ENCODE measurements at places on chromosomes 1 and 21.

DNA sequence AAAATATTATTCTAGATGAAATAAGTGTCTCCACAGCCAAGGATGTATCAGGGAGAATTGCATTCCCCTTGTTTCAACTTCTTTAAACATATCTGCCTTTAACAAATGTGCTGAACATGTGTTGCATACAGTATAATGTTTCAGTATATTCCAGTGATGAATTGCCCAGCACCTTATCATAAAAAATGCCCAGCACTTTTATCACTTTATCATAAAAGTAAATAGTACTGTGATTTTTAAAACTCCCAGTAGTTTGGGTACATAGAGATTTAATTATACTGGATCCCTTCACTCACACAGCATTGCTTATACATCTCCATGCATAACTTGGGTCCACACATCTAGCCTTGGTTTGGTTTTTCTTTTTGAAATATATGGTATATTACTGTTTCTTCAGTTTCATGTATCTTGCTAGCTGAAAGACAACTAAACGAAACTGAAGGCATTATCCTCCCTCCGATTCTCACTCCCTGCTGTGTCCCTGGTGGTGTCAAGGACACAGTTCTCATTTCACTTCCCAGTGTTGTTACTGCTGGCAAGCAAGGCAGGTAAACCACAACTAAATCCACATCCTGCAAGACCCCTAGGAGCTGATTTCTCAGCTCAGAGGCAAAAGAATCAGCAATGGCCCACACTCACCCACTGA is 118.2 kb upstream of the SLC44A3 start:
- DNase-seq = no peak

DNA sequence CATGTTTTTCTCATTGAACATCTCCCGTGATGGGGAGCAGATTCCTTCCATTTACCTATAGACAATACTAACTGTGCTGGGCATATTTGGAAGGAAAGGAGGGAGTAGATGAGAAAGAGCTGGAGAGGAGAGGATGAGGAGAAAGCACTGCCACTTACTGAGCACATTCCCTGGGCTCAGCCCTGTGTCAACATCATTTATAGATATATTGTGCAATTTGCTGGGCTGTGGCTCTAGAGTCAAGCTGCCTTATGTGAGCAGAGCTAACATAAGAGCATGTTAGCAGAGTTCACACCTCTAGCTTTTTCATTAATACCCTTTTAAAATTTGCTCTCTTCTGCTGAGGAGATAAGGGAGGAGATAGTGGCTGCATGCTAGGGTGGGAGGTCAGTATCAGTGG is 22.3 kb upstream of the CD53 start:
- no peak for DNase-seq

GRCh38 chr1:92961896-92962752 is 862 bp upstream of the DIPK1A start:
- DNase-seq = no peak

DNA sequence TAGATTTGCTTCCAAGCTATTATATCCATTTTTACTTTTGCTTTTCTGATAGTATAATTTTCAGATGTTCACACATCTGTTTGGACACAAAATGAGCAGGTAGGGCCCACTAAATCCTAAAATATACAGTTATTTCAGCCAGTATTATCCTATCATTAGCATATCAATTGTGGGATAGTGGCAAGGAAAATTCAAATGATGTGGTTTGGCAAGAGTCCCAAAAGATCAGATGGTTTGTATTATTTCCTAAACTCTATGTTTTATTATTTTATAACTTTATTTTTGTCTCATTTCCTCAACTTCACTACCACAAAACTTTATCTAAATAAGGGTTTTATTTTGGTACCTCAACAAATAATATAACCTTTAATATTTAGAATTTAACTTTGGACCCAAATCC is 1659.6 kb downstream of the NCAM2 start:
- DNase-seq = no peak

GRCh38 chr1:245433561-245433960 is 278.8 kb downstream of the KIF26B start:
- no peak for DNase-seq

GRCh38 chr1:4638345-4638729 is 16.1 kb upstream of the AJAP1 start:
- DNase-seq = no peak

DNA sequence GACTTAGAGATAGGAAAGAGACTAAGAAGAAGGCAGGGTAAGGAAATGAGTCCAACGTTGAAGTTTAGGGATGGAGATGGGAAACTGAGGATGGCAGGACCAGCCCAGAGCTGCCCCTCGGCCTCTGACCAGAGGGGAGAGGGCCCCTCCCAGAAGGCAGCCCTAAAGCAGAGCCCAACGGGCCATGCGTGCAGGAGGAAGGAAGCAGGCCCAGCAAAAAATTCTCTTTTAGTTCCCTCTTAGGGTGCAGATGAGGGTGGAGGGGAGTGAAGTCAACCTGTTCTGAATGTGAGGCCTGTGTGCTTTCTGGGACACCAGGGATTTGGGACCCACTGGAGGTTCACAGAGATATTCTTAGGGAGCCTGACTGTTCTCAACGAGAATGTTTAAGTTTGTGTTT is 225.4 kb downstream of the RHOU start:
- DNase-seq = no peak

All from left renal pelvis (tissue), 4 donors.